ENCODE measurements at places on chromosomes 13 and 19.
A peak's percentile ranks its signal among the peaks of the same experiment; 100 is the strongest.

GRCh38 chr19:17677002-17677401 lies 11.2 kb downstream of the UNC13A start:
- DNase-seq = no peak

DNA sequence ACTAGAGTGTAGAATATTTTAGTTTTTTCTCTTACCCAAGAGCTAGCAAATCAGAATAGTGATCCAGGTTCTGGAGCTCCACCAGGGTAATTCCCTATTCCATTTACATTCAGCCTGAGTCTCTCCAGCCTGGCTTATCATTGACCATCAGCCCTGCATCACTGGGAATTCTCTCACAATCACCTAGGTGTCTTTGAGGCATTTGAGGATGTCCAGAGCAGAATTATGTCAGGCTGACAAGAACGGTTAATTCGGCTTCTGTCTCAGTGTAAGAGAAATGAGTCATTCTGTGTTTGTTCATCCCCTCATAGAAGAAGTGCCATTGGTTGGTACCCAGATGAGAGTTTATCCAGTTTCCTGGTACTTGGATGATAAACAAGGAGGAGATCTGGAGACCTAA lies 180.5 kb downstream of the ZNF737 start:
- no peak for DNase-seq

DNA sequence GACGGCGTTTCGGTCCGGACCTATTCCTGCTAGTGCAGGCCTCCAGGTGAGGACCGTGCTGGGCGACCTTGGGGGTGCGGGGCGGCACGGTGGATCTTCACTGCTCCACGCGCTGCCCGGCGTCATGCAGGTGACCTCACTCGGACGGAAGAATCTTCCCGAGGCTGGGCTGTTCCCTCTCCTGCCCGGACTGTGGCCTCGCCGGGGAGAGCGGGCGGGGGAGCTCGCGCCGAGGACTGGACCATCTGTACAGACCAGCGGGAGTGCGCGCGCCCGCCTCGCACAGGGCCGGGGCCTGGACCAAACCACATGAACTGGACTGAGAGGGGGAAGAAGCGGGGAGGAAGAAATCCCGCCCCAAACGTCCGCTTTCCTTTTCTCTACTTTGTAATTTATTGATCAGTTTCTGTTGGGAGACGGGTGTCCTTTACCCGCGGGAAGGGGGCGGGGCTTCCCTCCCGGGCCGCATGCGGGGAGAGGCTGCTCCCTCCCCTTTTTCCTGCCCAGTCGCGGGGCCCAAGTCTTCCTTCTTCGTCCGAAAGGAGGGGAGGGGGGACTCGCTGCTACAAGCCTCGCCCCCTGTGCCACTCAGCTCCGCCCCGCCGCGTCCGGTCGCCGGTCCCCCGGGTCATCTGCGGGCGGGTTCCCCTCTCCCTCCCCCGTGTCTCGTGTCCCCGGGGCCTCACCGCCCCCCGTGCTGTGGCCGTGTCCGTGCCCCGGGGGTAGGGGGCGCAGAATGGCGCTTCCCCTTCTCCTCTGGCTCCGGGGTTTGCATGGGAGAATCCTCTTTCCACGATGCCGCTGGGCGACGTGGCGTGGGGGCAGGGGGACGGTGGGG lies 4.9 kb downstream of the HRC start:
- peak; percentile 83 for DNase-seq

DNA sequence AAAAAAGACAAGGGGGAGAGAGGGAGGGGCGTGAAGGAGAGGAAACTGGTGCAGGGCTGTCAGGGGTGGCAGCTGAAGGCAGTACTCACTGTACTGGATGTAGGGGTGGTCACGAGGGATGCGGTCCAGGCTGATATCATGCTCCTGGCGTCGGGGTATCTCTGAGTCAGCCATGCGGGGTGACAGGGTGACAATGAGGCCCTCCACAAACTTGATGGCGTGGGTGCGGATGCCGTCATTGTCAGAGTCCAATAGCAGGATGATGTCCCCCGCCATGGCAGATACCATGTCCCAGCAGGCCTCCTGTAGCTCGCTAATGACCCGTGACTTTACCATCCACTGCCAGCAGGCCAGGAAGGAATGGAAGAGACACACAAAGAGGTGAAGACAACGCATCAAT lies 15.3 kb downstream of the SYMPK start:
- DNase-seq = no peak

GRCh38 chr19:41303954-41304353 lies 6.0 kb upstream of the CCDC97 start:
- no peak for DNase-seq

DNA sequence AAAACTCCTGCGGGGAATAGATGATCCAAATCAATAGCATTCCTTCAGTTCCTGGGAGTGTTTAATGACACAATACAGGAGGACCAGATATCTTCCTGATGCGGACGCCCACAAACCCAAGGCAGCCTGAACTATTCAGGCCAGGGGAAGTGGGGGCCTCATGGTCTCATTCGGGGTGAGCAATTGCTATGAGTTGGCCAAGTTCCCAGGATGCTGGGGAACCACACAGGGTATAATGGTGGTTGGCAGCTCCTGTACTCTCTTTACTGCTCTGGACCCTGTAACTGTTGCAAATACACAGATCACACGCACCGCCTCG lies 401.2 kb downstream of the IRS2 start:
- DNase-seq = peak; percentile 50

GRCh38 chr19:48319647-48320541 lies 5.5 kb upstream of the EMP3 start:
- DNase-seq = peak; percentile 80

GRCh38 chr19:47362321-47362720 lies 13.2 kb downstream of the DHX34 start:
- DNase-seq = no peak

GRCh38 chr19:17183271-17183761 lies 31.8 kb upstream of the USE1 start:
- DNase-seq = no peak

DNA sequence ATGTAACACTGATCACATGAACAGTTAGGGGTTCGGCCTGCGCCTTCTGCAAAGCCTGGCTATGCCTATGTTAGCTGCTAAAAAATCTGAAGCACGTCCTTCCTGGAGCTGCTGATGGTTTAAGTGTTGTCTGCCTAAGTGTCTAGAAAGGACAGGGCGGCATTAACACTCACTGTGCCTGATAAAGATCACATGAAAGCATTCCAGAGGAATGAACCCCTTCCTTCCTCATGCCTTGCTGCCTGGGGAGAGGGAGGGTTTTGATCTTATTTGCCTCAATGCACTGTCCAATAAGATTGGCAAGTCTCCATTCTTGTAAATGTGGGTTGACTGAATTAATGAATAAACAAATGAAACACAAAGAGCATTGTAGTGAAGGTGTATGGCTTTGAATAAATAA lies 5.2 kb downstream of the DOCK9 start:
- DNase-seq = no peak

GRCh38 chr19:2547033-2547680 lies 71.2 kb downstream of the GADD45B start:
- DNase-seq = no peak

DNA sequence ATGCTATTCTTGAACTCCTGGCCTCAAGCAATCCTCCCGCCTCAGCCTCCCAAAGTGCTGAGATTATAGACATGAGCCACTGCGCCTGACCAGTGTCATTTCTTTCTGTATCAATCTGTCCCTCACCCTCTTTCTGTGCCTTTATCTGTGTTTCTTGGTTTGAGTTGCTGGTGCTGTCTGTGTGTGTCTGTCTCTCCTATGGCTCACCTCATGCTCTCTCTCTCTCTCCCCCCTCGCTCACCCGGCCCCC lies 9.9 kb downstream of the IRF2BP1 start:
- no peak for DNase-seq

- no peak for DNase-seq
Measured at GRCh38 chr19:5994405-5995165, 16.6 kb upstream of the RANBP3 start.

- no peak for DNase-seq
Measured at GRCh38 chr19:10661946-10662345, 7.8 kb downstream of the ILF3 start.

Measured in right atrium auricular region (tissue), 2 donors.